ENCODE measurements at places on chromosomes 6 and 20.
A peak's percentile ranks its signal among the peaks of the same experiment; 100 is the strongest.

- DNase-seq, result no peak
These were observed 590 bp downstream of the C20orf204 start for GRCh38 chr20:64036346-64037198.

DNA sequence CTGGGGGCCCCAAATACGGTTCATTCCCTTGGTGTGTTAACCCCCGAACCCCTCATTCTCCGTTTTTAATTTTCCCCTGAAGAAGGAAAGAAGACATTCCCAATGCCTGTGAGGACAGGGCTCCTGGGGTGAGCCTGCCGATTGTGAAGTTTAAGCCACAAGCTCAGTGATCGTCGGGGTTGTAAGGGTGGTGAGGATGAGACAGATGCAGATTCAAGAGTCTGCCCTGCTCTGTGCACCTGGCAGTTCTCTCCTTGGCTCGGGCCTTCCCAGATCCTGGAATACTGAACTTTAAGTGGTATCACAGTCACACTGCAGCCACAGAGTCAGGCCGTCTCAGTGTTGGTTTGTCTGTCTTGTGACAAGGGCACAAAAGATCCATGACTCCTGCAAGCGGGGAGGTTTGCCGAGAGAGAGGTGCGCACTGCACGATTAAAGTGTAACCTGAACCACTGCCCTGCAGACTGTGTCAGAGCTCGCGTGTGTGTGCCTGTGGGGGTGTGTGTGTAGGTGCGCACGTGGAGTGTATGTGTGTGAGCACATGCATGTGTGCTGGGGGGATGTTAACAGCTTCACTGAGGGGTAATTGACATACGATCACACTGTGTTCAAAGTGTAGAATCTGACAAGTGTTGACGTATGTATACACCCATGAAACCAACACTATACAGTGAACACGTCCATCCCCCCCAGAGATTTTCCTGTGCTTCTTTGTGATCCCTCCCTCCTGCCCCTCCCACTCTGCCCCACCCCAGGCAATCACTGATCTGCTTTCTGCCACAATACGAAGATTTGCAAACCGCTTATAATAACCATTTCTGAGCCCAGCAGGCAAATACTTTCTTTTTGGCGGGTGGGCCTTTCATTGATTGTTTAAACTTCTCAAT is 38.9 kb downstream of the RPP40 start:
- no peak for DNase-seq

DNA sequence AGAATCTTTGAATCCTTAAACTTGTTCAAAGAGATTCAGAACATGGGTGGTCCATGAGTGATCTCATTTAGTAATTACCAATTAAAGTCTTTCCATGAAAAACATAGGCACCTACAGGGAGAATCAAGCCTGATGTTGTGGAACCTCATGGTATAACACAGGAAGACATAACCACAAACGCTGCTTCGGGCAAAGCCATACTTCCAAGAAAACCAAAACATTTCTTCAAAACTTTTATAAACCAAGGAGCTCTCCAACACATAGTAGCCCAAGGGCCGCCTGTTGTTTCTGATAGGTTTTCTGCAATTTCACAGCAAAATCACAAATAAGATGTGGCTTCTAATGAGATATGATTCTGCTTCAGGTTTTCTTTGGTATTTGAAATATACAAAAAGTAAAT is 2.5 kb downstream of the CHD6 start:
- DNase-seq, result no peak

- DNase-seq, result no peak
These were observed 45.8 kb upstream of the VSTM2L start for GRCh38 chr20:37856932-37857660.

DNA sequence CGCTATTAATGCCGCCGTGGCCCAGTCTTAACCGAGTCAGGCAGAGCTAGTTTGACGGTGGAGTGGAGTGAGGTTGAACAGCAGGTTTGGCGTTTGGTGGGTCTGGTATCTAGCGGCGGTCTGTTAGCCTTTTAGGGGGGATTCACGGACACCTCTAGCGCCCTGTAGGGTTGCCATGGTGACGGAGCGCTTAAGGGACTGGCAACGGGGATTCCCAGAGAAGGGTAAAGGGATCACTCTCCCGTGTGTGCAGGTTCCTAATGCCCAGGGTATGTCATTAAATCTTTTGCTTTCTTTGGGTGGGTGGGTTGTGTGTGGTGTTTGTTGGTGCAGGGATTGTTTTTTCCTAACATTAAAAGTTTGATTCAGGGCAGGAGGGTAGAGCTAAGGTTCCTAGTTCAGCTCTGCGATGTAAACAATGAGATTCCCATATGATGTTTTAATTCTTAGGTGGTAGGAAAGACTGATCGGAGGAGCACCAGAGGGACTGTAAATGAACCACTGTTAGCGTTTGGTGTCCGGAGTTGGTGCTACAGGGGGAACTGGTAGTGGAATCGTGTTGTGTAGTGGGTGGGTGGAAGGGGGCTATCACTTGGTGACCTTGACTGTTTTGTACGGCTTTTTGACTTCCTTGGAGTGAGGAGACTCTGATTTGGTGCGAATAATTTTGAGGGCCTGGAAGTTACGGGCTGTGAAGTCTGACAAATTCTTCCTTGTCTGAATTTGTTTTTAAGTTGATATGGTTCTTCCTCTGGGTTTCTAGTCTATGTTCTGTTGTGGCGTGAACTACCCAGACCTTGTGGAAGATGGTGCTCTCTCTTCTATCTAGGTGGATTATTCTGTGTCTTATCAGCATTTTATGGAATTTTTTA is 5.0 kb downstream of the BRD2 start:
- DNase-seq, result peak; percentile 50

DNA sequence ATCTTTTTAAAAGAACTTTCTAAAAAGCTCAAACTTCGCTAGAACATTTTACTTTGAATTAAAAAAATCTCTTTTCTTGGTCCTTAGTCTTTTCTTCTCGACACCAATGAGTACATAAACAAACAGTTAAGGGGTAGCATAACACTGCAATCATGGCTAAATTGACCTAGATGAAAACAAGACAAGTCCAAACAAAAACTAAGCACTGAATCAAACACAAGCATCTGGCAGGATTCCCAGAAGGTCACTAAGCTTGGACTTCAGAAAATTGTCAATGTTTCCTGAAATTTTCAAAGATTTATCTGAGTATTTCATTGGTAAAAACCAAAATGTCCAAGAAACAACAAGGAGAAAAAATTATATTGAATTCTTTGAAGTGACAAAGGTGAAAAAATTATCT is 5.0 kb downstream of the COL21A1 start:
- DNase-seq, result no peak

- no peak for DNase-seq
These were observed 390.6 kb upstream of the PLCB4 start for GRCh38 chr20:8678098-8678776.

GRCh38 chr6:67606906-67607828 is 1027.9 kb upstream of the ADGRB3 start:
- DNase-seq, result no peak

DNA sequence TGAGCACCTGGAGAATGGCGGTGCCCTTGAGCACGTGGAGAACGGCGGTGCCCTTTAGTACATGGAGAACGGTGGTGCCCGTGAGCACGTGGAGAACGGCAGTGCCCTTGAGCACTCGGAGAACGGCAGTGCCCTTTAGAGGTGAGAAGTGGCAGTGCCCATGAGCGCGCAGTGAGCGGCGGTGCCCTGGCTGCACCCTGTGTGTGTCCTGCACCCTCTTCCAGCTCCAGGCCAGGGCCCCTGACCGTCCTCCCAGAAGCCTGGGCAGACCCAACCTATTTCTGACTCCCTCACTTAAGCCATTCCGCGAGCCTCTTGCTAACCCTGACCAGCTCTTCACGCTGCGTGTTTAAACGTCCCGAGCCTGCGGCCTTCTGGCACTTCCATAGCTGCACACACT is 151.3 kb downstream of the DLL1 start:
- DNase-seq, result no peak

DNA sequence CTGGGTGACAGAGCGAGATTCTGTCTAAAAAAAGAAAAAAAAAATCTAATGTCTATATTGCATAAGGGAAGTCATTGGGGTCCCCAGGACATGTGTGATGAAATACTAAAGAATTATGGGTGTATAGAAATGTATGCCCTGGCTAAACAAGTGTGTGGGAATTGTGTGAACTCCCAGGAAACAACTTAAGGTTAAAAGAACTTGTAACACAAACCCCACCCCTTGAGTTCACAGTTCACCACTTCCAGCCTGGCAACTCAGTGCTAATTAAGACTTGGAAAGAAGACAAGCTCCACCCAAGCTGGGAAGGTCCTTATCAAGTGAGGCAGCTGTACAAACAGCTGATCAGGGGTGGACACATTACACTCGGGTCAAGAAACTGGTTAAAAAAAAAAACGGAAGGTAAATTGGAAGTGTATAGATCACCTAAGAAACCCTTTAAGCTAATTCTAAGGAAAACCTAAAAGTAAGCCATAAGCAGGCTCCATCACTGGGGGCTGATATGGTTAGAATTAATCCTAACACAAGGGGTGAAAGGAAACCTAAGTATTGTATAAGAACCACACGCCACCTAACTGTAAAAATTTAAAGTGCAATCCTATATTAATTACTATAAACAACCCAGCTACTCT is 25.2 kb downstream of the HLA-A start:
- DNase-seq, result no peak

GRCh38 chr6:161439093-161439492 is 165.2 kb upstream of the AGPAT4 start:
- DNase-seq, result no peak

- no peak for DNase-seq
These were observed 628.0 kb upstream of the NRSN1 start for GRCh38 chr6:23498013-23498412.

DNA sequence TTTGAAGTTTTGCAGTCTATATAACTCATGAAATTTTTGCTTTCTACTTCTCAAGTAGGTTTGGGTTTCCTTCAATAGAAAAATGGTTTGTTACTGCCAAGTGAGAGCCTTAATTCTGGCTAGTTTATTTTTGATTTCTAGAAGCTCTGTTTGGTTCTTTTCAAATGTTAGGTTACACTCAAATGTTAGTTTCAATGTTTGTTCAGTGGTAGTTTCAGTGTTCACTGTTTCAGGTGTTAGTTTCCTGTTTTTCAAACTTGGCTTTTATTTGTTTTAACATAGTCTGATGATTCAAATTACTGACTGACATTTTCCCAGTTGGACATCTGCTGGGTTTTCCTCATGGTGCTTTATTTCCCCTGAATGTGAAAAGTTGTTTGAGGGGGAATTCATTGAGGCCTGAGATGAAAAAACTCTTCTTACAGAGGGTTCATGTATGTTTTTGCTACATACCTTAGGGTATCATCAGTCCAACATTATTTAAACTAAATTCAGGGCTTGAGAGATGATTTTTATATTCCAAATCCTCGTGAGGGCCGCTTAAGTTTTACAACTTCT is 189.0 kb downstream of the JARID2 start:
- DNase-seq, result no peak

- no peak for DNase-seq
These were observed 118.3 kb downstream of the STXBP5 start for GRCh38 chr6:147322299-147323162.

DNA sequence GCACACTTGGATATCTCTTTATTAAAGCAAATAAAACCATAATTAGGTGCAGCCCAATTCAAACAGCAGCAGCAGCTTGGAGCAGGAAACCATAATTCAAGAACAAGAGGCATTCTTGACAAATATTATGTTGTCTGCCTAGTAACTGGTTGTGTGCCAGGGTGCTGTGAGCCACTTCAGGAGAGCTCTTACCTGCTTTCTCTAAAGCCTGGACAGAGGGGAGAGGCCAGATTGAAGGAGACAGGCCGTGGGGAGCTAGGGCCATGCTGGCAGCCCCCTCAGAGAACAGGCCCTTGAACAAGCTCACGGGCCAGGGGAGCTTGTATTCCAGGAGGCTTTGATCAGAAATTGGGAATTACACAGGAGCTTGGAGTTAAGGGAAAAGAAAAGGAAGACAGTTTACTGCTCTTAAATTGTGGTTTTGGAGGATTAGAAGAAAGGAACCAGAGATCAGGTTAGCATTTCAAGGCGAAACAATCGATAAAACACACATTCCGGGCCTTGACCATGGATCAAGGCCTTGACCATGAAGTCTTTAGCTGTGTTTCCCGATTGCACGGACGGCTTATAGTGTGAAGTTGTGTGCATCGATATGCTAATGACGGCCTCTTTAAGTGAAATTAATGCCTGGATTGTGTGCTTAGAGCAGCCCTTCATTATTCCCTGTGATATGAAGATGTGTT is 69.8 kb upstream of the NKX2-2 start:
- DNase-seq, result no peak

GRCh38 chr6:73556836-73557235 is 36.0 kb upstream of the EEF1A1 start:
- DNase-seq, result no peak

GRCh38 chr6:151242420-151242861 is 2.7 kb downstream of the AKAP12 start:
- no peak for DNase-seq

GRCh38 chr20:48230216-48230615 is 444.9 kb upstream of the SULF2 start:
- no peak for DNase-seq

DNA sequence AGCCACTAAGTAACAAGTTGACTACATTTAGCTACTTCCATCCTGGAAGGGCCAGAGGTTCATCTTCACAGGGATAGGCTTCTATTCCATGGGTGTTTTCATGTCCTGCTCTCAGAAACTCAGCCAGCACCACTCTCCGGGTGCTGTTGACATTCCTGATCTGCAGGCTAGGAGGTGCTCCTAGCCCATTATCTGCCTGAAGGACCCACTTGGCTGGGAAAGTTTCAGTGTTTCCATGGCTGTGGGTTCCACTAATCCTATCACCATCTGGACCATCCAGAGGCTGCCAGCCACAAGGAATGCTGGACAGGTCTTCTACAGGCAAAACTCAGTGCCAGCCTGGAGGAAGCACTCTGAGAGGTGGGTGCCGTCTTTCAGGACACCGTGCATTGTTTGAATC is 45.2 kb downstream of the HLA-G start:
- DNase-seq, result no peak

GRCh38 chr6:40959781-40960327 is 79.2 kb downstream of the UNC5CL start:
- DNase-seq, result no peak

DNA sequence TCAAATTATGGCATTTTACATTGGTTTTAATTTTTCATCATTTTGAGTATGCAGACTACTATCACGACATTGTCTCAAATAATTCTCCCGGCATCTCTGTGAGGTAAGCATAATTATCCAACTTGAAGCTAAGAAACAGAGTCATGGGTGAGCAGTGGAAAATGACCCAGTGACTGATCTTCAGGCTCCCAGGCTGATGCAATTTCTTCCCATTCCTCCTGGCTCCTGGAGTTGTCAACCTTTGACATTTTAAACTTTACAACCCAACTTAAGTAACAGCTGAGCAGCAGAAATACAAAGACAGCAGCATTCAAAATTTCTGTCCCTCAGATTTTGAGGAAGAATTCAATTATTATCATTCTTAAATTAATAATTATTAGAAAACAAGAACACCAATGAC is 13.7 kb upstream of the LAMA4 start:
- DNase-seq, result no peak

- no peak for DNase-seq
These were observed 90.2 kb upstream of the QKI start for GRCh38 chr6:163324326-163324687.
